RKO (cell line): ENCODE measurements at places on chromosomes 16 and 17.

DNA sequence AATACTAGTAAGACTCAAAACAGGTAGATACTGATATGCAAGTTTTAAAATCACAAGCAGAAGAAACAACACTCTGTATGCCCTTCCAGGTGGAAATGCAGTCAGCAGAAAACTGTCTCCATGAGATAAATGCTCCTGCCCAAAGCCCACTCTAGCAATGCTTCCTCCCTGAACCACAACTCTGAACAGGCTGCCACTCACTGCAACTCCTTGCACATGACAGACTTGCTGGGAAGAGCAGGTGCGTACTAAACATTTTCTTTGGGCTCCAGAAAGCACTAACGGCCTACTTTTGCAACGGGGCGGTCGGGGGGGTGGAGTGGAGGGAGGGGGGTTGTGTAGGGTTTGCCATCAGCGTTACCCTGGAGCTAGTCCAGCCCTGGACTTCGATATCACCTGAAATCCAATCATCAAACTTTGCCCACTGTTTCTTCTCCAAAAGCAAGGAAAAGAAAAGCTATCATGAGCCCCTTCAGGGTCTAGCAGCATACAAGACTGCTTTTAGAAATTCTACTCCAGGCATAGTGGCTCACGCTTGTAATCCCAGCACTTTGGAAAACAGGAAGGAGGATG lies 46.1 kb downstream of the ANKRD11 start:
- no peak for DNase-seq

GRCh38 chr17:49519781-49520180 lies 24.7 kb downstream of the NGFR start:
- no peak for DNase-seq

- no peak for DNase-seq
These were observed 14.4 kb downstream of the DEF8 start for GRCh38 chr16:89962754-89963498.

DNA sequence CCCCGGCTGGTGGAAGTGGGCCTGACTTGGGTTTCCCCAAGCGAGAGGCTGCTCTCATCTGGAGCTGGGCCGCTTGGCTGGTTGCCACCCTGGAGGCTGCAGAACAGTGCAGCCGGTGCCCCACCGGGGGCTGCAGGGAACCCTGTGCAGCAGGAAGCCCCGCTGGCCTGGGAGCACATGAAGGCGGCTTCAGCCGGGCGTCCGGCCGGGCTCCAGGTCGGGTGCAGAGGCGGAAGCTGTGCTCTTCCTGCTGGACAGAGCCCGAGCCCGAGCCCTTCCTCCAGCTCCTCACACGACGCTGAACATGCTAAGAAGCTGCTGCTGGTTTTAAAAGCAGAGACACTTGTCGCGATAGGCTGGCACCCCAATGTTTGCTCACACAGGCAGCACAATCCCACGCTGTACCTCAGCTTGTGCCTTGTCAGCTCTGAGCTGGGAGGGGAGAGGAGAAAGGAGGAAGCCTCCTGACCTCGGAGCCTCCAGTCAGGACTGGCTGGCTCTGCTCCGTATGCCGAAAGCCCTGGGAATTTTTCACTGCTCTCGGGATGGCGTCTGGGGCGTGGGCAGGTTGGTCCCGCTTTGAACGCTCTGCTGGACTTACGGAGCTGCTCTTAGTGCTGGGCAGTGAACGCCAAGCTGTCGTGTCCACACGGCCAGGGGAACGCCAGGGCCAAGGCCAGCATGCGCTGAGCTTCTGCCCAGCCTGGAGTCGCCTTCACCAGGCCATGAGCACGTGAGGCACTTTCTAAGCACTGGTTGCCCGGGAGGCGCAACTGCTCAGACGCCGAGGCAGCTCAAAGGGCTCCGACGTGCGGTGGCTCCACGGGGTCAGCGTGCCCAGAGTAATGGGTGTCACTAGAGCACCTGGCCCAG lies 8.8 kb downstream of the CDK5R1 start:
- no peak for DNase-seq

DNA sequence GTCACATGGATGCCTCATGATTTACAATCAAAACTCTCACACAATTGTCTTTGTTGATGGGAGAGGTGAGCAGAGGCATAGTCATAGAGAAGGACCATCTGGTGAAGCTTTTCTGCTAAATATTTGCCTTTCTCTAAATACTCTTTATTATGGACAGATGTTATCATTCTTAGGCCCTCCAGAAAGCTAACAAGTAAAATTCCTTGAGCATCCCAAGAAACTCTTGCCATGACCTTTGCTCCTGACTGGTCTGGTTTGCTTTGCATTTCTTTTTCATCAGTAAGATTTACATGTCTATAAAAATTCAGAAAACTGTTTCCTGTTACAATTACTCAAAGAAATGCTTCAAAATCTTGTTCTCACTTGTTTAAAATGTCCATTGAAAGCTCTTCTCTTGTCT lies 1336.6 kb upstream of the CDH8 start:
- no peak for DNase-seq

- DNase-seq, result no peak
These were observed 82.1 kb downstream of the MSI2 start for GRCh38 chr17:57338257-57338914.

DNA sequence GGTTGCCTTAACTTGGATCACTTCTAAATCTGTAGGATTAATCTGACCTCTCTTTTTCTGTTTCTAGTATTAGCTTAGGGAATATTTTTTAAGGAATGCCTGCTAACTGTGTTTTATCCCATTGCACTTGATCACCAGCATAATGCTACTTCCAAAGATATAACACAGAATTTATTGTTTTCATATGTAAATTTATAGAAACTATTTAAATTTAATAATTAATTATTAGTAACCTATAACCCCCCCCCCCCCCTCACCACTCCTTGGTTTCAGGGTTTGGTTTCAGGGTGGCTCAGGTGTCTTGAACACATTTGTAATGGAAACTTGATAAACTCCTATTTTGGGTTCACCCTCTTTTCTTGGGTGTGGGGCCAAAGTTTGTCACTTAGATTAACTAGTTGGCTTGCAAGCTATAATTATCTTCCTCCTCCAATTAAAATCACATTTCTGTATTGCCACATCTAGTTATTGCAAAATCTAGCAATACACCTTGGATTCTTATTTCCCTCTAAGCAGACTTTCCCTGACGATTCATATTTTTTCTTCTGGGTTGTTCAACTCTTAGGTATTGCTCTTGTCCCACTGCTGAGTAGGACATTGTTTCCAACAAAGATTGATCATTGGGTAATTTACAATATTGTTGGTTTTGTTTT lies 18.3 kb downstream of the KRT12 start:
- DNase-seq, result no peak
